ENCODE measurements at places on chromosomes 2 and 18.

- DNase-seq = no peak
Observed at GRCh38 chr2:70817284-70817954, 3.0 kb downstream of the CLEC4F start.

- DNase-seq = no peak
Observed at GRCh38 chr2:10246831-10247230, 55.9 kb upstream of the HPCAL1 start.

GRCh38 chr2:174174741-174175140 is 73.6 kb downstream of the OLA1 start:
- DNase-seq = no peak

DNA sequence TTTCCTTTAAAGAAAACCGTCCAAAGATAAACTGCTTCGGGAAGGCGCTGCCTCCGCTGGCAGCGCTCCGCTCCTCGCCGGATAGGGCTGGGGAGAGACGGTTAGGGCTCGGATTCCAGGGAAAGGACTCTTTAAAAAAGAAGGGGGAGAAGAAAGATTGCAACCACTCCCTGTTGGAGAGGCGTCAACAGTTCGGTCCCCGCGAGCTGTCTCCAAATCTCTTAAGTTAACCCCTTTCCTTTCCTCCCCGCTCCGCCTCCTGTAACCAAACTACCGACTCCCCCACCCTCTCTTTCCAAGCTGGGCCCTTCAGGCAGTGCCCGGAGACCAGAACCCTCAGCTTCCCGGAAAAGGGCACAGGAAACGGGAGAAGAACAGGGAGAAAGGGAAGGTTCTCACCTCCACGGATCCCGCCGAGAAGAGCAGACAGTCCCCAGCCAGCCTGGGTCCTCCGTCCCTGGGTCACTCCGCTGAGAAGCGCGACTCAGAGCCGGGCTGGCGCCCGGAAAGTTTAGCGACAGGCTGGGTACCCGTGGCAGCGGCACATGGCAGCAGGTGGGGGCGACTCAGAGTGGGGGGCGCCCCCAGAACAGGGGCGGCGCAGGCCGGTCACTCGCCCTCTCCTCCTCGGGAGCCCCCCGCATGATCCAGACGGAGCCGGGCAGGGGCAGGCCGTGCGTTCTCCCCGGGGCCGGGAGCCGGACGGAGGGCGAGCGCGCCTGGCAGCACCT is 675 bp downstream of the FZD5 start:
- no peak for DNase-seq

- no peak for DNase-seq
Observed at GRCh38 chr2:9077691-9078090, 74.2 kb upstream of the MBOAT2 start.

DNA sequence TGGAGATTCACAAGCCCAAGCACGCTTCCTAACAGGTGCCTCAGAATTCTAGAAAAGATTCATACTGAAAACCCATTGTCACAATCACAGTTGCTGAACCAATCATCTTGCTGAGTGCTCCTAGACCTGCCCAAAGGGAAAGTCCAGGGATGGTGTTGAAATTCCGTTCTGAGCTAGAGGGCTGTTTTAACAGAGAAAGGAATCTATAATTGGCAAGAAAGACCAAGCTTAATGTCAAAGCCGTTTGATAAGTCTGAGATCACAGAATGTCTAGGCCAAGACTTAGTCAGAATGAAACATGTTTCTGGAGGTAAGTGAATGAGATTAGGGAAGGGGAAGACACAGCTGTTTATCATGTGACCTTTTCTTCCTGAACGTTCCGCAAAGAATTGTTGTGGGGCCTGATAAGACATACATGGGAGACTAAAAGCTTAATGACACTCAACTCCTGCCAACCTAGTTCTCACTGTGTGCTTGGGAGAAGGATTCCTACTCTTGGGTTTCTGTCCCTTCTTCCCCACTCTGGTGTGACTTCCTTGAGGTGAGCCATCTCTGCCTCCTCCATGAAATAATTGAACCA is 27.5 kb downstream of the PMAIP1 start:
- no peak for DNase-seq
